Left ventricle myocardium superior (tissue), 1 donor: ENCODE measurements at places on chromosomes 1 and 21. TPM values are rescaled to one million over a fixed set of nuclear protein-coding genes. Genes with fewer than 3 reads are reported as not detected.

DNA sequence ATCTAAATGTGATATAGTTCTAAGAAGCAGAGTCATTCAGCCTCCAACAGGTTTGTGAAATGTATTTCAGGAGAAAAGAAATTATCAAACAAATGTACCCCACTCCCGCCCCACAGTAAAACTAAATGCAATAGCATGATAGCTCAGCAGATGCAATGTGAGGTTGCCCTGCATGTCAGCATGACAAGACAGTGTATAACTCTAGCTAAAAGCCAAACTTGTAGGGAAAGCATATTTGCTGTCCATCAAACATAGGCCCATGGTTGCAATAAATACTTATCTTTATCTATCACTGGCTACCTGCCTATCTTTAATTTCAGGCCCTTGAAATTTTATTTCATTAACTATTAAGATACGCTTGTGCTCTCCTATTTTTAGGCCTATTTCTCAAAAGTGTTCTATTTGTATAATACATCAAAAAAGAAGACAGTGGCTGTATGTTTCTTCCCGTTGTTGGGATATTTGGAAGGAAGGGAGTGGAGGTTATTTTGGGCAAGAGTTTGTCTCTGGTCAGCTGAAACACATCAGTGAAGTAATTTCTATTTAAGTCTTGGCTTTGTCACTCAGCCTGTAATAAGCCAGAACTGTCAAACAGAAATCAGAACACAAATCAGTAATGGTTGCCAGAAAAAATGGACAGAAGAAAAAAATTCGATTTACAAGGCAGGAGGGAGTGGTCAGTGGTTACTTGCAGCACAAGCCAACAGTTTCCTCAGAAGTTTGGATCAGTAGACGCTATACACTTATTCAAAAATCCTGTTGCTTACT, 307.4 kb upstream of the ADGRL2 start:
- DNase-seq, result no peak

DNA sequence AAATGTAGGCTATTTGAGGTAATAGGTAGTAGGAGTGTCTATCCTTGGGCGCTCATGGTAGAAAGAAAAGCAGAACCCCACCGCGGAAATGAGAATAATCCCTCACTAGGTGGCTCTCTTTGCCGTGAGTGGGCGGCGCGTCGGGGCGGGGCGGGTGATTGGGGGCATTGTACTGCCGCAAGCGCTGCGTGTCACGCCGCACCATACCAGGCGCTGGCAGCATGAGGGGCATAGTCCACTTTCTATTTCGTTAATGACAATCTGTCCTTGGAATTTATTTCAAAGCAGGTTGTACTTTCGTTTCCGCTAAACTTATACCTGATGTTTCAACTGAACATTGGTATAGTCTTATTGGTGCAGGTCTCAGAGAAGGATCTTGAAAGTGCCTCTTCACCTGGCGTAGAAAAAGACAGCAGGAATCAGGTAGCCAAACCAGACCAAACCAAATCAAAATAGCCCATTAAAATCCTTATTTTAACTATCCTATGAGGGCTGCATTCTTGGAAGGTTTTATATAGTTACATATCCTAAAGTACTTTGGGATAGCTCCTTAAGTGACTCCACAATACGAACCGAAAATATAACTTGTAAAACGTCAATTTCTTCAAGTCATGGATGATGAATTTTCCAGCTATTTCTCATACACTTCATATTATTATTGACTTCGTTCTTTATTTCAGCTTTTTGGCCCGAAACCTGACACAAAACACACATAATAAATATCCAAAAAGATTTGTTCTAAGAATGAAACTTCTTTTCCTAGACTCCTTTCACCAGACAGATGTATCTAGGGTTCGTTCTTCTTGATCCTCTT, 1.9 kb upstream of the SMG7 start:
- peak; percentile 92 for DNase-seq

ZNF593OS gene
- not detected for total RNA-seq

KIF2C gene
- total RNA-seq, result 0.87 TPM

SELL gene
- 2.1 TPM for total RNA-seq

- no peak for DNase-seq
Observed at GRCh38 chr21:34590520-34590919, 24.4 kb downstream of the RCAN1 start.

DPT gene
- 35.3 TPM for total RNA-seq

TDRD10 gene
- 1.9 TPM for total RNA-seq

DNA sequence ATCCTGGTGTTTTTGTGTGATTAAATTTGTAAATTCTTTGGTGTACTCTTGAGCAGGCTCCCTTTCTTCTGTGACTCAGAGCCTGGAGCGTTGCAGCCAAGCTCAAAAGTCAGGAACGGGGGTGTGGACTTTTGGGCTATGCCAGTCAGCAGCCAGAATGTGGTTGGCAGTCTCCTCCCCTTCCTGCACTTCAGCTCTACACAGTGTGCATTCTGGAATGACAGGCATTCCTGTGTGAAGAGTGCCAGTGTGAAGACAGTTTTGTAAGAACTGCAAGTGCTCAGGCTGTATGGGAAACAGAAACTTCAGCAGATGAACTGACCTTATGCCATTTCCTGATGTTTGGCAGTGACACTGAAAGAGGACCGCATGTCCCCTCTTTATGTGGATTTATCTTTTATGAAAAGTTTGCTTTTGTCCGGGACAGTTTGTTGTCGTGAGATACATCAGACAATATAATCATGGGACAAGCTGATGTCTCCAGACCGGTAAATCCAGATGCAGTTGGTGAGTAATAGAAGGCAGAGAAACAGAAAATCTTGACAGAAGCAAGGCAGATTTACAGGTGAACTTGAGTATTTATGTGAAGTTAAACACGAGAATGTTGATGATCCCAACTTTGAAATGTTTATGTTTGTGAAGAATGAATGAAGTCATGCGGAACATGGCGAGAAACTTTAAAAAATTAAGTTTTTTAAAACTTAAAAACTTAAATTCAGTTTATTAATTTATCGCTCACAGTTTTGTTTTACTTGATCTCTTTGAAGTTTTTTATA, 67.7 kb upstream of the RCC1 start:
- peak; percentile 65 for DNase-seq

TENT5C gene
- 16.7 TPM for total RNA-seq

LCA5L gene
- 0.40 TPM for total RNA-seq

- DNase-seq, result no peak
Observed at GRCh38 chr1:34753163-34753562, 1.7 kb upstream of the GJB5 start.

CHRM3 gene
- total RNA-seq, result 0.30 TPM

GRCh38 chr1:17875171-17875881, 120.2 kb downstream of the ACTL8 start:
- no peak for DNase-seq

CRABP2 gene
- 0.74 TPM for total RNA-seq

SEMA4A gene
- total RNA-seq, result 0.69 TPM

IPP gene
- total RNA-seq, result 12.2 TPM

DNA sequence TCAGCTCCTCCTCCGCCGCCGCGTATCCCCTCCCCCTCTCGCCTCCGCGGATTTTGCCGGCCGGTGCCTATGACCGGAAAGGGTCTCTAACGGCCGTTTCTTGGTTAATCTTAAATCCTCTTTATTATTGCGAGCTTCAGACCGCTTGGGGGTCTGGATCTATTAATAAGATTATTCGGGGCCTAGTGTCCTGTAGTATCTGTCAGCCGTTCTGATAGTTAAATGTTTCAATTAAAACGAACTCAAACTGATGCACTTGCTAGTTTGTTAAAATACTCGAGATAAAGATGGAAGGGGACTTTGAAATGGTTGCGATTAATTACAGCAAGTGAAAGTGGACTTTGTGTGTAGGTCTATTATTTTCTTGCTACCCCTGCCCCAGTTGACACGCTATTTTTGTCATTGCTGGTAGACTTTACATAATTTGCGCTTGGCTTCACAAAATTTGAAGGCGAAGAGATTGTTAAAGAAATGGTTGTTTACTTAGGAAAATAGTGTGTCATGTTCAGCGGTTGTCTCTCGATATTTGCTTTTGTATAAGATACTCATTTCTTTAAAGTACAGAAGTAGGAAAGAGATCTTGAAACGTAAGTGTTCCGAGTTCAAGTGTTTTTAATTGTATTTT, 779 bp downstream of the SON start:
- peak; percentile 73 for DNase-seq

ST6GALNAC5 gene
- 0.62 TPM for total RNA-seq

DNA sequence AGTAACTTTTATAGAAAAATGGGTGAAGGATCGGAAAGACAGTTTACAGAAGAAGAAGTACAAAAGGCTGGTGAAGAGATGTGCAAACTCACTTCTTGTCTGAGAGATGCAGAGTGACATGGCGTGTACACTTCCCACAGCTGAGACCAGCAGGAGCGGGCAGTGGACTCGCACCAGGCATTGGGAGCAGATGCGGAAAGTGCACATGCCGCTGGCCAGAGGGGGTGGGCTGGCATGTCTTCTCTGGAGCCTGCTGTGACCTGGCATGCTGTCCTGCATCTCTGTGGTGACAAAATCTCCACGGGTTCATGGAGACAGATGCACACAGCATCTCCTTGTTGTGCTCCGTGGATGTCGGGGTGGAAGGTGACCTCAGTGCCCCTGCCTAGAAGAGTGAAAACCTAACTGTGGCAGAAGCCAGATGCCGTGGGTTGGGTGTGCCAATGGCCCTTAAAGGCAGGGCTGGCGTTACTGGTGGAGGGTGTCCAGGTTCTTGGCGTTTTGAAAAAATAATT, 128.6 kb upstream of the COL6A1 start:
- no peak for DNase-seq

DNA sequence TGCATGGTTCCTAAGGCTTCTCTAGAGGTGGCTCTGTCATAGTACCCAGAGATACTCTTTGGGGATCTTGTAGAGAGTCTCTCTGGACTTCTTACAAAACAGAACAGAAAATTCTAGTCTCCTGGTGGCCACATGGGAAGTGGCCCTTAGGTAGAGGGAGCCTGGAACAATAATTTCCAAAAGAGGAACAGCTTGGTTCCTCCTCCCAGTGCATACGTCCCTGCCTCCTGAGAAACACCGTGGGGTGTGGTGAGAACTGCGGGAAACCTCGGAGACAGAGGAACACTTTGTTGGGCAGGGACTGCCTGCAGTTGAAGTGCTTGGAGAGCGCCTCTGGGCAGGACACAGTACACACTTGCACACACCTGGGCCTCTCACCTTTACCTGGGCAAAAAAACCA, 38.8 kb upstream of the EPHA8 start:
- DNase-seq, result no peak
